ENCODE measurements at places on chromosomes 2 and 18. TPM values are rescaled to one million over a fixed set of nuclear protein-coding genes. Genes with fewer than 3 reads are reported as not detected.

Gene ACTG2
- total RNA-seq = not detected

Gene LRP1B
- not detected for total RNA-seq

DNA sequence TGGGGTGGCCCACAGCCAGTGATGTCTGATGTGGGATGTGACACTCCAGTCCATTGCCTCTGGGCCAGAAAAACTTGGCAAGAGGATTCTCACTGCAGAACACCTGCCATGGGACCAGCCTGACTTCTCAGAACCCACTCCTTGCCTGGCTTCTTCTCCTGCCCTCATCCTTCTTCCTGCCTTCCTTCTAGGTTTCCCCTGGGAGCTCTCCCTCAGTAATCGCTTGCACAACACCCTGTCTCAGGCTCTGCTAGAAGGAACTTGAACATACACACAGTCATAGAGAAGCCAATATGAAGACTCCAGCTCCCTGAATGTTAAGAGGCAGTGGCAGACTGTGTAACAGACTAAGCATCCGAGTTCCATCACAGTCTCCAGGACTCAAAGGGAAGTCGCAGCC is 4.3 kb upstream of the COL6A3 start:
- no peak for DNase-seq

Gene C18orf32
- total RNA-seq = 18.8 TPM

Measured in natural killer cell (primary cell).